ENCODE measurements at places on chromosomes 7 and 10. TPM values are rescaled to one million over a fixed set of nuclear protein-coding genes. Genes with fewer than 3 reads are reported as not detected.

DNA sequence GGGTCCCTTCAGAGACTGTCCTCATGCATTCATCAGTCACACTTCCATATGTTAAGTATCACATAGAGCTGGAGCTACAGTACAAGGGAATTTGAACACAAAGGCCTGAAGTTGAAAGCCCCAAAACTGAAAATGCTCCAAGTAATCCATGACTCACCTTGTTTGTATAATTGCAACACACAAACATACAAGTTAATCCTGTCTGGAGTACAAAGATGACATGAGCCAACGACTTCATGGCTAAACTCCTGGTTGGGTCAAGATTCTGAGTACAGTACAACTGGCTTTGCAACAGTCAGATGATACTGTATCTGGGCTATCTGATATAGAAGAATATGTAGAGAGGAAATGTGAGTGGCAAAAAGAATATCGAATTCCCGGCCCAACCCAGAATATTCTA, 73.1 kb upstream of the AASS start:
- no peak for DNase-seq

DNA sequence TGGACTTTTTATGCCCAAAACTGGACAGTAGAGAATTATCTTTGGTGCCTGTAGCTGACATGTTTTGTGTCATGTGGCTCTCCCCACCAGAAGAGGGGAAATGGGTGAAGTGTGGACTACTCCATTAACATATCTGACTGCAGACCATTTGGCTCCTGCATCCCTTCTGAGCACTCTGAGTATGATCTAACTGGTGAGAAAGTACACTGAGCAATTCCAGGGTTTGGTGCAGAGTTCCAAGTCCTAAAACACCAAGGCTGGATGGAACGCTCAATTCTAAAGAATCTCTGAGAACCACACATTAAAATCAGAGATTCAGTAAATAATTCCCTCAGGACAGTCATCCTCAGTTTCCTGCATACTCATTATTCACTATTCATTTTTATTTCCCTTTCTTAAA, 22.8 kb upstream of the OSBPL3 start:
- no peak for DNase-seq

- no peak for DNase-seq
Observed at GRCh38 chr7:76338298-76339084, 20.3 kb downstream of the YWHAG start.

OR2A5 gene
- polyA plus RNA-seq: not detected
